Activated T-cell treated with anti-CD3 and anti-CD28 coated beads for 1 hour (primary cell): ENCODE measurements at places on chromosomes 6 and 20.

GRCh38 chr6:15316754-15317153, 70.9 kb downstream of the JARID2 start:
- DNase-seq = no peak

DNA sequence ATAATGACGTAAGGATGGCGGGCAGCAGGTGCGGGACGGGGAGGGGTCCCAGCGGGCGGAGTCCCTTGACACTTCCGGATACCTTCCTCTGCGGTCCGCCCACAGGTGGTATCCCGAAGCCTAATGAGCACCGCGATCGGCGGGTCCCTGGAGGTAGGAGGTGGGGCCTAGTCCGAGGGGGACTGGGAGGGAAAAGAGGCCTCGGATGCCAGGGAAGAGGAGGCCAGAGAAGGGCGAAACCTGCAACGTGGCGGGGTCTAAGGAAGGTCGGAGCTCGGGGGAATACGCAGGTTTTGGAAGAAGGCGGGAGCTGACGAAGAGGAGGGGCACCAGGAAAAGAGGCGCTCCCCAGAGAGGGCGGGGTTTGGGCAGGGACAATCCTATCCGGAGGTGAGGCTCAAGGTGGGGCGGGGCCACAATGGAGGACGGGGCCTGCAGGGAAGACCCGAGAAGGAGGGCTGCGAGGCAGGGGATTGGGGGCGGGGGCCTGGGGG, 3.7 kb downstream of the PRSS16 start:
- peak; percentile 40 for DNase-seq

DNA sequence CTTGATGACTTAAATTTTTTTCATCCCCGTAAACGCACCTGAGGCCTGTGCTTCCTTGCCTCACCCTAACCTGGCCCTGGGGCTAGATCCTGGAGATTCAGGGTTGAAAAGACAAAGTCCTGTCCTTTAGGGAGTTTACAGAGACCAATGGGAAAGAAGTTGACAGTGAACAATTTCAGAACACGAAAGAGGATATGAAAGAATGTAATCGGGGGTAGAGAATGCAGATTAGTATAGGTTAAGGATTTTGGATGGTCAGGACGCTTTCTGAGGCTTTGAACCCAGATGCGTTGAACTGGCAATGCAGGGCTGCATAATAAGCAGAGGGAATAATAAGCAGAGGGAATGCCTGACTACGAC, 1.7 kb upstream of the FBXO5 start:
- DNase-seq = no peak

DNA sequence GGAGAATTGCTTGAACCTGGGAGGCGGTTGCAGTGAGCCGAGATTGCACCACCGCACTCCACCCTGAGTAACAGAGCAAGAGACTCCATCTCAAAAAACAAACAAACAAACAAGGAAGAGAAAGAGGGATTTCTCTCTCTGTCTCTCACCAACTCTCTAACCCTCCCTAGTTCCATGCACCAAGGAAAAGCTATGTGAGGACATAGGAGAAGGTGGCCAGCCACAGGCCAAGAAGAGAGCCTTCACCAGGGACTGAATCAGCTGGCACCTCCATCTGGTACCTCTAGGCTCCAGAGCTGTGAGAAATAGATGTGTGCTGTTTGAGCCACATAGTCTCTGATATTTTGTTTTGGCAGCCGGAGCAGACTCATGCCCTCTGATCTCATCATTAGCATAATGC, 9.0 kb upstream of the FAM110A start:
- no peak for DNase-seq

- no peak for DNase-seq
These were observed 141.1 kb upstream of the EEF1E1 start for GRCh38 chr6:8243475-8243874.

- no peak for DNase-seq
These were observed 82.1 kb downstream of the SLC23A2 start for GRCh38 chr20:4919047-4919704.

- no peak for DNase-seq
These were observed 390.2 kb downstream of the UTRN start for GRCh38 chr6:144675231-144675861.

DNA sequence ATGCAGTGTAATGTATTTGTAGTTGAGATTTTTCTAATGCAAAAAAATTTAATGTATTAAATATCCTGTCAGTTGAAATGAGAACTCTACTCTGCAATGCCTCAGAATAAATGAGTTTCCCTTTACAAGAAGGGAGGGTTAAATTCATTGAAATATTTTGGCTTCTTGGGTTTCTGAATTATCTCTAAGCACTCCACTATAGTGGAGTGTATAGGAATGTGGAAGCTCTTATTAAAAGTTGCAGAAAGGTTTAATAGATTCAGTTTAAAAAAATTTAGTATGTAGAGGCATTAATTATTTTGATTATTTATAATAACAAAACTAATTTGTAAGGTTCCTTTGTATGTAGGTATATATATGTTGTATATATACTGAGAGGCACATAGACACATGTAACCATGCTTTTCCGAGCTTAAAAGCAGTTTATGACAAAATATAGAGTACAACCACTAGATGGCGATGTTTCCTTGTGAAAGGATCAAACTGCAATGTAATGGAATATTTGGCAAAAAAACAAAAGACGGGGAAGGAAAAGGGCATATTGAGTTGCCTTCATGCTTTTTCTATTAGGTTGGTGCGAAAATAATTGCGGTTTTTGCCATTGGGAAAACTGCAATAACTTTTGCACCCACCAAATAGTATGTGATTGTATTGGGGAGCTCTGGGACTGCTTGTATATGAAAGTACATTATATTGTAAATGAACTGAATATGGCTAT, 144.2 kb downstream of the MYO6 start:
- no peak for DNase-seq

- no peak for DNase-seq
These were observed 86.1 kb downstream of the CDC5L start for GRCh38 chr6:44473393-44474189.

DNA sequence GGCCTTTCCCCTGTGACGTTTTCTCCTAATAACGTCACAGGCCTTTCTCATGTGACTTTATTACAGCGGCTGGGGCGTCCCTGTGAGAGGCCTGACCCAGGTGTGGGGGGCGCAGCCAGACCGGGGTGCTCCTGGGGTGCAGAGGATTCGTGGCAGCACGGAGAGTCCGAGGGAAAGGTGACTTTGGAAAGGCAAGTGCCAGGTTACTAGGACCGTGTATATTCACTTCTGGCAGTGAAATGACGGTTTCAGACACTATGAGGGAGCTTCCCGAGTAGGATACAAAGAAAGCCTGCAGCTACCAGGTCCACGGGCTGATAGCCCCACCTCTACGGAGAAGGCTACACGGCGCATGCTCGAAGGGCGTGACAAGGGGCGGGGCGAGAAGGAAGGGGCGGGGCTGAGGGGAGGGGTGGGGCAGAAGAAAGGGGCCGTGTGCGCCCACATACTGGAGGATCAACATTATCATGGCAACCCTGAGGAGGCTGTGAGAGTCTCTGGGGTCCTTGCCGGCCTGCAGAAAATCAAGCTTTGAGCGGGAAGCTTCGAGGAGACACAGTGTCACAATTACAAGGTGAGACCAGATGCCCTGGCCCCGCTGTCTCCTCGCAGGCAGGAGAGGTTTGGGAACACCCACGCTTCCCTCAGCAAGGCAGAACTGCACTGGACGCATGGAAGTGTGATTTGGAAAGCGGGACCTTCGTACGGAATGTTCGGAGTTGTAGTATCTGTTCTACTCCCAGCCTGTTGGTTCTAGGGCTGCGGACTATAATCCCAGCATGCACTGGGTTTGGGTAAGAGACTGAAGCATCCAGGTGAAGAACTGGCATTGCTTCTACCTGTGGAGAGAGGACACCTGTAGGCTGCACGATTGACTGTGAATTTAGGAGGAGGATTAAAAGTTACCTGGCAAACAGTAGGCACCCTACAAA, 54.4 kb upstream of the ZNF337 start:
- DNase-seq = peak; percentile 45

GRCh38 chr6:34237722-34238584, 1.3 kb downstream of the HMGA1 start:
- peak; percentile 61 for DNase-seq

DNA sequence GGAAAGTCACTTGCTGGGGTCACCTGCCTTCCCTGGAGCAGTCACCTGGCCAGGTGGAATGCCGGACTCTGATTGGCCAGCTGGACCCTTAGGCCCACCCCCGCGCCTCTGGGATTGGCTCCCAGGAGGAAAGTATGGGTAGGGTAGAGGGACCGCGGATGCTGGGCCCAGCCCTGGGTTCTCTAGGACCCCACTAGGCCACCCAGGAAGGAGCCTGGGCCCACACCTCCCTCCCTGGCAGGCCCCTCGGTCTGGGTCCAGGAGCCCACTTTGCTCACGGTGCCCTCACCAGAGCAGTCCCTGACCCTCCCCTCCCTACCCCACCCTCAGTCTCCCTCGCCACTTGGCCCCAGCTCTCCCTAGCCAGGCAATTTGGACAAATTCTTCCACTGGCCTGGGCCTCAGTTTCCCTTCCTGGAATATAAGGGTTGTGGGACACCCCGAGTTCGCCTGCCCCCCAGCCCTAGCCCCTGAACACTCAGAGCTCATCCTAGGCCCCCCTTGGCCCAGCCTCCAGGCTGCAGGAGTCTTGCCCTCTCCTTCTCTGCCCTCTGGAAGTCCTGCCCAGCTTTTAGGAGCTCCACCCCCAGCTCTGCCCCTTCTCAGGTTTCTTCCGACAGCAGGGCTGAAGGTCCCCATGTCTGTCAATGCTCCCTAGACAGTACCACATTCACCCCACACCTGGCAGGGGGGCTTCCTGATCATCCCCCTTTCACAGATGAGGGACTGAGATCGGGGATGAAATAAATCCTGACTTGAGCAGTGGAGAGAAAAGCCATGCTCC, 299.6 kb downstream of the TAF4 start:
- DNase-seq = no peak

GRCh38 chr20:40016392-40016791, 672.6 kb downstream of the MAFB start:
- no peak for DNase-seq

- no peak for DNase-seq
These were observed 24.9 kb upstream of the TSPYL1 start for GRCh38 chr6:116304538-116305097.

DNA sequence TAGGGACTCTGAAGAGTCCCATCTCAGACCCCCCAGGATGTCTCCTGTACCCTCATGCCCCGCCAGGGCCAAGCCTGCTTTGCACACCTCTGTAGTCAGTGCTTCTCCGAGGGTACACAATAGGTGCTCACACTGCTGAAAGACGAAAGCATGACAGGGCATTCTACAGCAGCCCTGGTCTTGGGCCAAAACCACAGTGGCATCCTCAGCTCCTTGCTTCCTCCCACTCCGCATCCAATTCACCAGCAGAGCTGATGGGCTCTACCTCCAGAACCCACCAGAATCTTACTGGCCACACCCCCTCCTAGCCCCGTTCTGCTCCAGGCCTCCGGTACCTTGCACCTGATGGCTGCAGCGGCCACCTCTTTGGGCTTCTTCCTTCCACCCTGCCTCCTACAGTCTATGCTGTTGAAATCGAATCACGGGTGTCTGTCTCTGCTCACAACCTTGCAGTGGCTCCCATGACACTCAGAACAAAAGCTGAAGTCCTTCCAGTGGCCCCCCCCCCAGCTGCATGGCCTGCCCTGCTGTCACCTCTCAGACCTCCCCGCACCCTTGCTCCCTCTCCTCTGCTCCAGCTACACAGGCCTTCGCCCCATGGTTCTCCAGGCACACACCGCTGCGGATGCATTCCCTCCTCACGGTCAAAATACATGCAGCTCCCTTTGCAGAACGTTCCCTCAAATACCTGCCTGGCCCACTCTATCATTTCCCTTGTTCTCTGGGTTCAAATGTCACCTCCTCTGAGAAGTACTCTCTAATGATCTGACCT, 1.2 kb downstream of the ANGPT4 start:
- no peak for DNase-seq

GRCh38 chr6:11366934-11367637, 134.6 kb upstream of the NEDD9 start:
- no peak for DNase-seq

GRCh38 chr6:169238766-169239165, 14.9 kb downstream of the THBS2 start:
- DNase-seq = no peak

DNA sequence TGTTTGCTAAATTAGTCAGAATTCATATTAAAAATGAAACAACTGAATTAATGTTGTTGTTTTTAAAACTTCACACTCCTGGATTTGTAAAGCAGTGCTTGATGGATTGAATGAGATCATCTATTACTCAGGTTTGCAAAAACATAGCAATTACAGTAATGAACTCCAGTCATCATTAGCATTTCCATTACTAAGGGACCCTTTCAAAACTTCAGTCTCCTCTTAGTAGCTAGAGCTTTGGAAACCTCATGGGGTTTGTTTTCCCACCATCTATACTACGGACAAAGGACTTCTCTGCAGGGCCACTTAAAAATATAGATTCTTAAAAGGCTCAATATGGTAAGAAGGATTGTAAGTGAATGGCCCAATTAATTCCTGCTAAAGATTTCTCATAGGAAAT, 209.9 kb upstream of the PRND start:
- no peak for DNase-seq

- DNase-seq = no peak
These were observed 121.5 kb downstream of the UST start for GRCh38 chr6:148868314-148868713.

DNA sequence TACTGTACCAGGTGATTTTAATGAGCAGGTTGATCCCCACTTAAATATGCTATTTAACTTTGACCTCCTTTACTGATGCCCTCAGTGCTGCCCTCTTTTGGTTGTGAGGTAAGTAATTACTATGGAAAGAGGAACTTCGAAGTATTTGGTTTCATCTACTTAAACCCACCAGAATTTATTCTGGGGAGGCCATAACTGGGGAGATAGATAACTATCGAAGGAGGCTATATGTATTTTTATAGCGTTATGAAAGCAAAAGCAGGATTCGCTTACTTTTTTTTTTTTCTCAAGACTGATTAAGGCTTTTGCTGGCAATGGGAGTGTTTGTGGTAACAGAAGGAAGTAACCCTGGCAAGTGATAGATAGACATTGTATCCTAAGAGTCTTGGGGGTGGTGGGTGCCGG, 168.9 kb upstream of the CENPW start:
- DNase-seq = no peak

- no peak for DNase-seq
These were observed 399.8 kb upstream of the EPHA7 start for GRCh38 chr6:93819189-93819588.

DNA sequence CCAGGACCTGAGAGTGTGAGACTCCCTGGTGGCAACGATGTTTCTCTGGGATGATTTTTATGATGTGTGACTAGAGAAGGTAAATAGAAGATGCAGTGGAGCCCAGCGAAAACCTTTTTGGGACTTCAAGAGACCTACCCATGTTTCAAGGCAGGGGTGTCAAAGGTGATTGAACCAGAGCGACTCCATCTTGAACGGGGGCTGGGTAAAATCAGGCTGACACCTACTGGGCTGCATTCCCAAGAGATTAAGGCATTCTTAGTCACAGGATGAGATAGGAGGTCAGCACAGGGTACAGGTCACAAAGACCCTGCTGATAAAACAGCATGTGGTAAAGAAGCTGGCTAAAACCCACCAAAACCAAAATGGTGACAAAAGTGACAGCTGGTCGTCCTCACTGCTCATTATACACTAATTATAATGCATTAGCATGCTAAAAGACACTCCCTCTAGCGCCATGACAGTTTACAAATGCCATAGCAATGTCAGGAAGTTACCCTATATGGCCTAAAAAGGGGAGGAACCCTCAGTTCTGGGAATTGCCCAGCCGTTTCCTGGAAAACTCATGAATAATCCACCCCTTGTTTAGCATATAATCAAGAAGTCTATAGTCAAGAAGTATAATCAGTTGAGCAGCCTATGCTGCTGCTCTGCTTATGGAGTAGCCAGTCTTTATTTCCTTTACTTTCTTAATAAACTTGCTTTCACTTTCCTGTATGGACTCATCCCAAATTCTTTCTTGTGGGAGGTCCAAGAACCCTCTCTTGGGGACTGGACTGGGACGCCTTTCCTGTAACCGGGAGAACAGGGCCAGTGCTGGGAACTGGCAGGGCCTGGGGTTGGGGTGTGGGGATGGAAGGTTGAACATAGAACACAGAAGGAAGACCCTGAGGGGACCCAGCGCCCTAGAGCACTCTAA, 526.4 kb downstream of the QKI start:
- no peak for DNase-seq
